Fibroblast of gingiva (primary cell): ENCODE measurements at places on chromosomes 12 and 14.
A peak's percentile ranks its signal among the peaks of the same experiment; 100 is the strongest.

- DNase-seq: no peak
Measured at GRCh38 chr14:35286003-35286600, 6.1 kb upstream of the PSMA6 start.

GRCh38 chr12:103913100-103913499 lies 17.1 kb upstream of the HSP90B1 start:
- no peak for DNase-seq

DNA sequence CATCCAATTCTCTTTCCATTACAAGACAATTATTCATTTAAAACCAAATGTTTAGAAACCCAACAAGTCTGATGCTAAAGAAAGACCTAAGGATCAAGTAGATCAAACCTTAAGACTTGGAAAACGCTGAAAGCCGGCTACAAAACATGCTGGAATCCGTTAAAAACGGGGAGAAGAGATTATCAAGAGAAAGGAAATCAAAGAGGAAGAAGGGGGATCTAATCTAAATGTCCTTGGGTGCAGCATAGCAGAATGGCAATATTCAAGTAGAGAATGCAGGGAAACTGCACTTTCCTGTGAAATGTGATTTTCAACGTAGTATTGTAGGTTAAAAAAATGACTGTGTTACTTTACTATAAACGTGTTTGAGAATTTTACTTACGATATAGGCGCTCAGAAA lies 1.3 kb downstream of the PPP1R13B start:
- DNase-seq: no peak

GRCh38 chr12:5102261-5102789 lies 58.6 kb downstream of the KCNA5 start:
- DNase-seq: no peak

DNA sequence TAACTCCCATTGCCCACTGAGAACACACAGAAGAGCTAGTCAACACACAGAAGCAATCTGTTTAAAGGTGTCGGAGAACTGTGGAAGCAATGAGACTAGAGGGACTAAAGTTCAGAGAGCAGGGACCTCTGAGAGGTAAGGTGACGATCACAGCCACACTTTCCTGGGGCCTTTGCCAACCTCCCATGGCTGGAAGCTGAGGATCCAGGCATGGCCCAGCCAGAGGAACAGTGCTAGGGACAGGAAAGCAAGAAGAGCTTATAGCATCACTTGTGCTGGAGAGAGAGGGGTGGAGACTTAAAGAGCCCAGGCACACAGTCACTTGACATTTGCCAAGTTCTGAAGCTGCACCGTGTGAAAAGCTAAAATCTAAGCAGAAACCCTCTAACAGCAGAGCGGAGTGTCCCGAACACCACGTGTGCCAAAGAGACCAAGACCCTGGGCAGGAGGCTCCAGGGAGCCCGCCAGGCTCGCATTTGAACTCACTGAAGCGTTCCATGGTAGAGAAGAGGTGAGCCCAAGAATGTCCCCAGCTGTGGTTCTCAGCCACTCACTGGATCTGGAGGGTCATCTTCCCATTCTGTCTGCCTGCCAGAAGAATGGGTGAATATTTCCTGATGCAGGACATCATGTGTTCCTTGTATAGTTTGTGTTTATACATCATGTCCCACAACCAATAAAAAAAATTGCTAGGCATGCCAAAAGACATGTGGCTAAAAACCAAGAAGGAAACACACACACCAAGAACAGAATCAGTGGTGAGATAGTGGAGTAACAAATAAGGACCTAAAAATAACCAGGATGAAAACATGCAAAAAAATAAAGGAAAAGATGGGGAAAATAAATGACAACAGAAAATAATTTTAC lies 174.0 kb upstream of the C14orf180 start:
- DNase-seq: no peak

DNA sequence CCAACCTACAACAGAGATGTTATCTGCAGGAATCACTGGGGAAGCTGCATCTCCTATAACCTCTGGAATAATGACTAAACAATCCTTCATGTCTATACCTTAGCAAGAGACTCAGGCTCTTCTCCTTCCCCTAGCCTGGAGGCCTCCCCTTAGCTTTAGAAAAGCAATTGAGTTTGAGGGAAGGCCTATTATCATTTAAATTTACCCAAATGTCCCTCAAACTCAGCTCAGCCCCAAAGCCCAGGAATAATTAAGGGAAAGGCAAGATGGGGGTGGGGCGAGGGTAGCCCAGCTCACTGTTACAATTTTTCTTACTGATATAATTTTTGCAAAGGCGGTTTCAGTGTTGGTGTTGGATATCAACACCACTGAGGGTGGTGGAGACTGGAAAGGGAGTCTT lies 151.4 kb upstream of the EEA1 start:
- no peak for DNase-seq

GRCh38 chr12:58296863-58297262 lies 355.5 kb downstream of the ATP23 start:
- no peak for DNase-seq

GRCh38 chr12:119147847-119148448 lies 30.8 kb upstream of the HSPB8 start:
- DNase-seq: no peak

GRCh38 chr12:115140981-115141655 lies 457.1 kb upstream of the TBX3 start:
- no peak for DNase-seq

DNA sequence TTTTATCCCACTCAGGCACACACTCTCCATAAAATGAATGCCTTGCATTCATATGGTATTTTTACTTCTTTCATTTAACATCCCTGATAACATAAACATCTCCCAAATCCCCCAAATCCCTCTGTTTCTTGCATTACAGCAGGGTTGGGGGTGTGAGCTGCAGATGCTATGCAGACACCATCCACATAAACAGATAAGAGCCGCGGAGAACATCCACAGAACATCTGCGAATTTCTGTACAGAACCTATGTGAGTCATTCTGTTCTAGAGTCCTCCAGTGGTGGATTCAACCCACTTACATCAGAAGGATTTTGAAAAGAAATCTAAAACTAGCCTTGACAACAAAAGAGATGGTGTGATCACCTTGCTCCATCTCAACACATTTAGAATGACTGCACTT lies 20.3 kb downstream of the FBLN5 start:
- DNase-seq: no peak

DNA sequence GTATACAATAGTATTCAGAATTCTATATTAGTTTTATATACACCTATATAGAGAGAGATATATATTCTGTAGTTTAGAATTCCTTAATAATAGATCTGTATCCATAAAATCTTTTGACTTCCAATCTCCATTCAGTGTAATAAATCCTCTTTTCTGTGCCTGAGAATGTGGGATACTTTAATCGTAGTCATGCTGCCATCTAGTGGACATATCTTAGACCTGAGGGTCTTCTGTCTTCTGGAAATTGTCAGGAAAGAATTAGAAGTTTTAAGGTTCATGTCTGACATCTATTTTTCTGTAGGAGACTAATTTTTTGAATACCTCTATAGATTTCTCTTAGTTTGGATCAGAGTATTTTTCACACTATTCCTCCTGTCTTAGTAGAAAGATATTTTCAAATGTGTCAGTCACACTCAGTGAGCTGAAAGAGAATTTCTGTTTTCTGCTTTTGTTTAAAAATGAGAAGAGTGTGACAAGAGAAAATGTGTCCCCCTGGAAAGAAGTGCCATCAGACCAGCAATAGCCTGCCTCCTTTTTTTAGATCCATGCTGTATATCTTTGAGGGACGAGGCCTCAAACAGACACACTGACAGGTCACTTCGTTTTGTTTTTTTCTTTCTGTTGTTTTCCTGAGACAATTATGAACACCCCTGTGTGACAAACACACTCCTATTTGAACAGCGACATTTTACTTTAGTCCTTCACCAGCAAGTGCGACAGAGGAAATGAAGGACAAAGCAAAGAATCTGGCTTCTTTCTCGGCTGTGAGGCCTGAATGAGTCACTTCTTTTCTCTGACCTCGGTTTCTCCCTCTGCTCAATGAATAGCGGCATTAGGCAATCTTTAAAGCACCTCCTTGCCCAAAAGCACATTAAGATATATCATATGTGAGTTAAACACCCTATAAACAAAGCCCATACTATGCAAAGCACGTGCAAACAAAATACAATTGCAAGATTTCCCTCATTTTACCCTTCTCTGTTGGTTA lies 96.3 kb downstream of the GALC start:
- peak; percentile 20 for DNase-seq

DNA sequence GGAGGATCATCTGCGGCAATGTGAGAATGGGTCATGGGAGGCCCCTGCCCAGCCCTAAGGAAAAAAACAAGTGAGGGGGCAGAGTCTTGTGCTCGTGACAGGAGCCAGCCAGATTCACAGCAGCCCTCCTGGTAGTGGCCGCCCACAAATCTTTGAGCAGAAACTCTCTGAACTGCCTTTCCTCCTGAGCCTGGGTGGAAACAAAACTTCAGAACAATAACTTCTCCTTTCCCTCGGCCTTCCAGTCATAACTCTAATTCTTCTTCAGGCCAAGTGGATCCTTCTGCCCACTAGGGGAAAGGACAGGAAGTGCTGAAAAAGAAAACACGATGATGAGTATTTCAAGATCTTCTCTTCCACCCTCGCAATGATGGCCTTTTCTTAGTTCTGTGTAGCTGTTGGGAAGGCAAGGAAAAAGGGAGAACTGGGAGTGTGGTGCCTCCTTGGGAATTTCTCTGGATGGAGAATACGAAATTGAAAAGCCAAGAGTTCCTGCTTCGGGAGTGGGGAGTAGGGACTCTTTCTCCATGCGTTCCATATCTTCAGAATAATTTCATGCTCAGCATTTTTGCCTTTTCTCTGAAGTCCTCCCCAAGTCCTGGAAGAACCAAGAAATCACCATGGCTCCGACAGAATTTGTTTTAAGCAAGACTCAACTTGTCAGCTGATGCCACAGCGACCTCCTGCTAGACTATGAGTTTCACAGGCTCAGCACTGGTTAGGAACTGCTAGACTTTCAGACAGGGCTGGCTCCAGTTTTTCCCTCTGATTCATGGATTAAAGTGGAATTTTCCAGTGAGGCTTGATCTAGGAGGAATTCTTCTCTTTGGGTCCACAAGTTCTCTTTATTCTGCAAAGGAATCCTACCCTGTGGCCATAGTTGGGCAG lies 188.9 kb downstream of the CAND1 start:
- DNase-seq: no peak

DNA sequence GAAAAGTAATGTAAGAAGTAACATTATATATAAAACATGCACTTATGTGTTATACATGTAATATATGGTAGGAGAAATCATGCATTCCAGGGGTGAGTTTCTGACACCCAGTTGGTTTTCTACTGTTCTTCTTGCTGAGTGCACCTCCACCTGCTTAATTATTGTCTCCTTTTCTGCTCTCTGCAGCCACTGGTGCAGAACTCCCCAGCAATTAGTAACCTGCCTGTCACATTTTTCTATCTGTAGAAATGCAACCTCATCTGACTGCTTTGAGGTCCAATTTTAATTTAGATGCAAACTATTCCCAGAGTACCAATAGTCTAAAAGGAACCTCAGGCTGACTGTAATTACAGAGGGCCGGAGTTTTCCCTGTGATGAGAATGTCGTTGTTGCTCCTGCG lies 842.1 kb downstream of the AACS start:
- DNase-seq: no peak

GRCh38 chr12:64160711-64161060 lies 61.4 kb downstream of the KICS2 start:
- DNase-seq: peak; percentile 82

GRCh38 chr14:92264195-92264594 lies 58.8 kb upstream of the SLC24A4 start:
- no peak for DNase-seq

GRCh38 chr12:70507442-70507841 lies 129.8 kb downstream of the PTPRB start:
- DNase-seq: no peak

GRCh38 chr12:119225454-119225853 lies 46.7 kb downstream of the HSPB8 start:
- DNase-seq: no peak

DNA sequence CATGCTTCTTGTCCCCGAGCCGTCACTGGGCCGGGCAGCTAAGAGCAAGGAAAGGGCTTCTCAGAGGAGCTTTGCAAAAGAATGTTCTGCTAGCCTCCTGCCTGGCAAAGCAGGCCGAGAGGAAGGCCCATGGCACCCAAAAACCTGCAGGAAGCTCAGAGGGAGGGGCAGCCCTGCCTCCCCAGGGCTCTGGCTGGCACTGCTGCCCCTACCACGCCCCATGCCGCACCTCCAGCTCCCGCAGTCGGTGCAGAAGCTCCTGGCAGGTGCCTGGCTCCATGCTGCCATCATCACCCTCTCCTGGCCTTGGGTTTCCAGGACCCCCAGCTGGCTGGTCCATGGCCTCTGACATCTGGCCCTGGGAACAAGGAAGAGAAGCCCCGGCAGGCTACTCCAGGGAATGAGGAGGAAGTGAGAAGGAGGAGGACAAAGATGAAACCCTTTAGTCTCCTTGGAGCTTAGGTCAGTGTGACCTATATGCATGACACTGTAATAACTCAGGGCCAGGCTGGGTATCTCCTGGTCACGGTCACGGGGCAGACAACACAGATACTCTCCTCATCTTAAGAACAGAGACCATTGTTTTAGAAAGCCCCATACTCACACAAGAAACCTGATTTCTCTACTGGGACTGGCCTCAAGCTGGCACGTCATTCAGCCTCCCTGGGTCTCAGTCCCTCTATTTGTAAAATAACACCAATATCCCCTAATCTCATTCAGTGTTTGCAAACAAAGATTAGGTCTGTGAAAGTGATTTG lies 24.3 kb downstream of the NCKAP5L start:
- no peak for DNase-seq

- DNase-seq: no peak
Measured at GRCh38 chr14:100065942-100066574, 836 bp downstream of the EVL start.

DNA sequence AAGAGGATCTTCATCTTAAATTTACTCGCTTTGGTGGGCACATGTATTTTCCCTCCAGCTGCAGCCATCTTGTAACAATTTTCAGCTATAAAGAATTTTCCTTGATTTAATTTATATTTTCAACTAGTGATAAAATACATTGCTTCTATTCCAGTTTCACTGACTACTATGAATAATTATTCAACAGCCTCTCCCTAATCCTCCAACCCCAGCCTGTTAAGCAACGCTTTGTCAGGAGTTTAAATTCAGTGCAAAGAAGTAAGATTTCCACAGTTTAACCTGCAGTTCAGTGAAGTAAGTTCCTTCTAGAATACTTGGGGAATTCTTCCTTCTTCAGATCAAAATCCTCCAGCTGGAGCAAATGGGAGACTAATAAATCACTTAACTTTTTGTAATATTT lies 180.2 kb downstream of the MSRB3 start:
- no peak for DNase-seq

- no peak for DNase-seq
Measured at GRCh38 chr14:106286697-106287290, 760.4 kb downstream of the TMEM121 start.

DNA sequence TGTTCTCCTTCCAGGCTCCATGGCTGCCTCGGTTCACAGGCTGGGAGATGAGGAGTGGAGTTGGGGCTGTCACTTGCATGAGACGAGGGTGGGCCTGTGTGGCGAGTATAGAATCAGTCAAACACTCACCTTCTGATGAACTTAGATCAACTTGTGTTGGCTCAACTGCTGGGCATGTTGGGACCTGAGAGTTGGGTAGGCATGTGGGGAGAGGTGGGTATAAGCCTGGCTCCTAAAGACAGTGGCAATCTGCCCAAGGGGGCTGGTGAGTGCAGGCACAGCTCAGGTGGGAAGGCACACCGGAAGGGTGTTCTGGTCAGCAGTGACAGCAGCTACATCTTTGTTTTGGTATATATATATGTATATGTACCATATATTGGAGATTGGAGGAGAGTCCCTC lies 30.1 kb upstream of the TDRD9 start:
- DNase-seq: no peak

- no peak for DNase-seq
Measured at GRCh38 chr12:51926718-51927117, 19.4 kb downstream of the ACVRL1 start.
